Activated CD4-positive, alpha-beta T cell treated with anti-CD3 and anti-CD28 coated beads, Interleukin-2, amount 10 ng/mL, durations not matched to agents 7 days and 5 days (primary cell): ENCODE measurements at places on chromosomes 2 and 18.

- H3K4me1 ChIP-seq = no peaks in the 10 kb centered on the region
- no peaks in the 10 kb centered on the region for H3K27me3 ChIP-seq
- no peak for DNase-seq
- no peak overlapping the region for H3K4me3 ChIP-seq
- no peak overlapping the region for H3K27ac ChIP-seq
- H3K36me3 ChIP-seq = no peaks in the 10 kb centered on the region
Observed at GRCh38 chr2:2570871-2571270, 239.8 kb upstream of the MYT1L start.

GRCh38 chr18:13628211-13628610 lies 98.1 kb downstream of the FAM210A start:
- no peak overlapping the region for H3K4me3 ChIP-seq
- H3K27me3 ChIP-seq = no peaks in the 10 kb centered on the region
- peaks cover 30% of the 10 kb centered on the region for H3K4me1 ChIP-seq
- no peak overlapping the region for H3K27ac ChIP-seq
- peaks cover 6% of the 10 kb centered on the region for H3K36me3 ChIP-seq
- DNase-seq = no peak

DNA sequence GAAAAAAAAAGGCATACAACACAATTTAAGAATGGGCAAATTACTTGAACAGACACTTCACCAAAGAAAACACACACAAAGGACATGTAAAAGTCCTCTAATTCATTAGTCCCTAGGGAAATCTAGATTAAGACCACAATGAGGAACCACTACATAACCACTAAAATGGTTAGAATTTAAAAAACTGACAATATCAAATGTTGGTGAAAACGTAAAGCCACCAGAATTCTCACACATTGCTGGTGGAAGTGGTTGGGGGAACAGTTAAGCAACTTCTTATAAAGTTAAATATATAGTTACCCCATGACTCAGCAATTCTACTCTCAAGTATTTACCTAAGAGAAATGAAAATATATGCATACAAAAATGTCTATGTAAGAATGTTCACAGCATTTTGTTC lies 11.8 kb downstream of the RTN4 start:
- peaks cover 27% of the 10 kb centered on the region for H3K4me1 ChIP-seq
- no peaks in the 10 kb centered on the region for H3K27me3 ChIP-seq
- H3K4me3 ChIP-seq = no peak overlapping the region
- no peak overlapping the region for H3K27ac ChIP-seq

GRCh38 chr18:47870605-47871004 lies 59.9 kb downstream of the SMAD2 start:
- no peak overlapping the region for H3K4me3 ChIP-seq
- no peak for DNase-seq
- H3K27me3 ChIP-seq = no peaks in the 10 kb centered on the region
- H3K4me1 ChIP-seq = peaks cover 12% of the 10 kb centered on the region
- H3K36me3 ChIP-seq = peaks cover 32% of the 10 kb centered on the region
- no peak overlapping the region for H3K27ac ChIP-seq

- no peak overlapping the region for H3K4me3 ChIP-seq
- H3K27me3 ChIP-seq = no peaks in the 10 kb centered on the region
- no peak for DNase-seq
- no peaks in the 10 kb centered on the region for H3K36me3 ChIP-seq
Observed at GRCh38 chr2:165584126-165584654, 114.7 kb downstream of the CSRNP3 start.

GRCh38 chr2:38933653-38934052 lies 44.0 kb downstream of the ARHGEF33 start:
- H3K4me1 ChIP-seq = no peaks in the 10 kb centered on the region
- H3K36me3 ChIP-seq = no peaks in the 10 kb centered on the region
- H3K4me3 ChIP-seq = no peak overlapping the region
- DNase-seq = no peak

DNA sequence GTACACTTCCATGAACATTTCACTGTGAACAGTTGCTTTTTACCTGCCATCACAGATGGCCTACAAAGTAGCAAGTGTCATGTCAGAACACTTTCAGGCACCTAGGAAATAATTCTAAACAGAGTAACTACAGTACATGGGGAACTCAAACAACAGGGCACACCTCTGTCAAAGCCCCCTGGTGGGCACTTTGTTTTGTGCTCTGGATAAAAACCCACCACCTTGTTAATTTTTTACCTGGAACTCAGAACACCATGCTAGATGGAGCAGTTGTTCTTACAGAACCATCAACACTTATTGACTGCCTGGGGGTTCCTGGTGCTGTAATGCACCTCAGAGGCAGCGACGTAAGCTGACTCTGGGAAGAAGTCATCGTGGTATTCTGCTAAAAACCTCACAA lies 2.3 kb downstream of the MSL3B start:
- H3K36me3 ChIP-seq = peaks cover 22% of the 10 kb centered on the region
- H3K4me1 ChIP-seq = peaks cover 25% of the 10 kb centered on the region
- H3K27me3 ChIP-seq = peaks cover 17% of the 10 kb centered on the region
- no peak overlapping the region for H3K4me3 ChIP-seq
- no peak for DNase-seq

DNA sequence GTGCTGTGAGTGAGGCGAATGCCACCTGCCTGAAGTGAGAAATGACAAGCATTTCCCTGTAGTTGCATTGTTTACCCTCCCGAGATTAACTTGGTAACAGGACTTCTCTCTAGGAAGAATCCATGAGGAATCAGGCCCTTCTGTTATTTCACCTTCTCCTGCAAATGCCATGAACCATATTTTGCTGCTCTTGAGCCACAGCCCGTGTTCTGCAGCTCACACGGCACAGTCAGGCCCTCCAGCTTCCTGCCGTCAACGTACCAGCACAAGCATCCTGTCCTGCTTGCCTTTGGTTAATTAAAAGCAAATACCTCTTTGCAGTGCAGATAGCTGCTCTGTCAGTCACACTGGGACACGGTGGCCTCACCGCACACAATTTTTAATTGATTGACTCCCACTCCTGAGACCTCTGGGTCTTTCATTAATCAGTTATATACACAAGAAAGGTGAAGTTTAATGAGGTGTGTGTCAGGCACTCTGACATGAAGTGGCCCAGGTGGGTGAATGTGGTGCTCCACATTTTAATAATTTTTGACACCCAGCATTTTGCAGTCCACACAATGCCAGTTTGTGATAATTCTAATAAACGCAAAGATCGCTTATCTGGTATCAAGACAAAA lies 95.3 kb upstream of the ASB18 start:
- H3K27me3 ChIP-seq = peaks cover 33% of the 10 kb centered on the region
- peak overlapping the region; percentile 28 for H3K27ac ChIP-seq
- peaks cover 15% of the 10 kb centered on the region for H3K4me1 ChIP-seq
- DNase-seq = peak; percentile 50
- no peak overlapping the region for H3K4me3 ChIP-seq

DNA sequence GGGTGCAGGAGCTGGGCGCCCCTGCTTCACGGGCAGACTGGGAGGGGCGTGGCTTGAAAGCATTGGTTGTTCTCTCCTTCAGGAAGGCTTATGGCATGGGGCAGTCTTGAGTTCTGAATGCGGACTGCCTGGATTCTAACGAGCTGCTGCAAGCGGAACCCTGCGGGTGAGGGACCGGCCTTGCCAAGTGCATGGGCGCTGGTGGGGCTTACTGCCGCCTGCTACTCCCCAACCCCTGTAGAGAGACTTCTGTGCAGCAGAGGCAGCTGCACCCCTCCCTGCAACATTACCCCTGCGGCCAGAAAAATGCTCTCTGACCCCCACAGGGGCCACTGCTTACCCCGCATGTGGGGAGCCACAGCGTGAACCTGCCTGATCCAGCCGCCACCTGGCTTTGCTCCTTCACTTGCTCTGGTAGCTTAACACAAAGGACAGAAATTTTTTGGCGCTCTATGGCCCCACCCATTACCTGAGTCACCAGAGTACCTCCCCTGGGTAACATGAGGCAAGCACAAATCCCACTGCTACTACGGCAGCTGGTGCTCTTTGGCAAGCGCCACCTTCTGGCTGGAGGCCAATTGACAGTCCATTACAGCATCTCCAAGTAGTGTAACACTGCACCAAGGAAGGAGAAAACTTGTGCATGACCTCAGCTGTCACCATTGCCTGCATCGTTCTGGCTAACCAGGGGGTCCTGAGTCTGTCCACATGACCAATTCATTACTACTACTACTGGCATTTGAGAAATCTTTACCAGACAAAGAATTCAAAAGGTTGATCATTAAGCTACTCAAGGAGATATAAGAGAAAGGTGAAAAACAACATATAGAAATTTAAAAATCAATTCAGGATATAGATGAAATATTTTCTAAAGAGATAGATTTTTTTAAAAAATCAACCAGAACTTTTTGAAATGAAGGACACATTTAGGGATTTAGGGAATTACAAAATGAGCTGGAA lies 35.4 kb downstream of the MYL12B start:
- peak; percentile 96 for DNase-seq
- H3K27me3 ChIP-seq = peaks cover 33% of the 10 kb centered on the region
- peak overlapping the region; percentile 88 for H3K4me3 ChIP-seq
- no peaks in the 10 kb centered on the region for H3K36me3 ChIP-seq
- peaks cover 13% of the 10 kb centered on the region for H3K4me1 ChIP-seq
